ENCODE measurements at places on chromosomes 4 and X. TPM values are rescaled to one million over a fixed set of nuclear protein-coding genes. Genes with fewer than 3 reads are reported as not detected.

GRCh38 chr4:67635331-67635730 lies 65.6 kb downstream of the UBA6 start:
- no peaks in the 10 kb centered on the region for H3K4me1 ChIP-seq
- no peak for DNase-seq
- no peak overlapping the region for H3K27ac ChIP-seq
- no peaks in the 10 kb centered on the region for H3K27me3 ChIP-seq
- peaks cover 80% of the 10 kb centered on the region for H3K36me3 ChIP-seq
- no peak overlapping the region for H3K4me3 ChIP-seq

GRCh38 chr4:140986045-140986444 lies 147.2 kb downstream of the RNF150 start:
- H3K4me3 ChIP-seq = no peak overlapping the region
- H3K27ac ChIP-seq = peak overlapping the region; percentile 77
- DNase-seq = no peak
- H3K4me1 ChIP-seq = peaks cover 7% of the 10 kb centered on the region

Gene GPRASP3
- total RNA-seq = 5.0 TPM

Gene HTR2C
- total RNA-seq = not detected

Gene KLHL13
- total RNA-seq = 12.1 TPM

Gene PPEF1
- not detected for total RNA-seq

Gene LUZP4
- not detected for total RNA-seq

GRCh38 chrX:14030174-14030530 lies 460 bp upstream of the GEMIN8 start:
- peak overlapping the region; percentile 81 for H3K4me3 ChIP-seq
- H3K36me3 ChIP-seq = no peaks in the 10 kb centered on the region
- peaks cover 9% of the 10 kb centered on the region for H3K4me1 ChIP-seq
- H3K27me3 ChIP-seq = peaks cover 9% of the 10 kb centered on the region

DNA sequence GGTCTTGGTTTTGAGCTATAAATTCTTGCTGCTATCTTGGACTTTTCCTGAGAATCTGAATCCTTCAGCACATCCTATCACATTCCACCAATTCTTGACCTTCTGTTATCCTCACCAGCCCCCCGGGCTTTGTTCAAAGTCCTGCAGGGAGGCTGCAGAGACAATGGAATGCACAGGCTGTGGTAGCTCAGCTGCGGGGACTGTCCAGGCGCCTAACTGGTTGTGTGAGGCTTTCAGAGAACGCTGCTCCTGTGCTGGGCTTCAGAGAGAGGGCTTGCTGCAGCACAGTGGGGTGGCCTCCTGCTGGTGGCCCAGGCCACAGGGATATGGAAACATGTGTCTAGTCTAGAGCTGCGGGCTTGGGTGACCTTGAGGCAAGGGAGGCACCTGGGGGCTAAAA lies 196.3 kb upstream of the GATB start:
- DNase-seq = no peak
- peak overlapping the region; percentile 68 for H3K27ac ChIP-seq
- H3K27me3 ChIP-seq = no peaks in the 10 kb centered on the region
- no peaks in the 10 kb centered on the region for H3K36me3 ChIP-seq

DNA sequence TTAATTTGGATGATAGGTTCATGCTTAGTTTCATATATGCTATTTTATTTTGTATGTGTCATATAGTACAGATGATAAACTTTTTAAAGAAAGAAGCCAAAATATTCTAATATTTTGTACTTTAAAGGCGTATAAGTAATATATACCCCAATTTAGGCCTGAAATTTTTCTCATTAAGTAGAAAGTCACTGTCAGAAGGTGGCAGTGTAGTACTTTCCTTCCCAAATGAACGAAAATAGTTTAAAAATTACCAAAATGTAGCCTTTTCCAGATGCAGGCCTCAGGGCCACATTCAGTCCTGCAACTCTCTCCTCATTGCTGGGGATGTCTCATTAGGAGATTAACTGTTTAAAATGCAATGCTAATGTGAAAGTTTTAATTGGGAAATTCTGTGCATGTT lies 1263.6 kb downstream of the C4orf33 start:
- H3K27me3 ChIP-seq = no peaks in the 10 kb centered on the region
- no peaks in the 10 kb centered on the region for H3K36me3 ChIP-seq
- H3K4me3 ChIP-seq = no peak overlapping the region
- no peaks in the 10 kb centered on the region for H3K4me1 ChIP-seq

Gene RNF150
- 72.5 TPM for total RNA-seq
